ENCODE measurements at places on chromosomes 13 and 19. TPM values are rescaled to one million over a fixed set of nuclear protein-coding genes. Genes with fewer than 3 reads are reported as not detected.

DNA sequence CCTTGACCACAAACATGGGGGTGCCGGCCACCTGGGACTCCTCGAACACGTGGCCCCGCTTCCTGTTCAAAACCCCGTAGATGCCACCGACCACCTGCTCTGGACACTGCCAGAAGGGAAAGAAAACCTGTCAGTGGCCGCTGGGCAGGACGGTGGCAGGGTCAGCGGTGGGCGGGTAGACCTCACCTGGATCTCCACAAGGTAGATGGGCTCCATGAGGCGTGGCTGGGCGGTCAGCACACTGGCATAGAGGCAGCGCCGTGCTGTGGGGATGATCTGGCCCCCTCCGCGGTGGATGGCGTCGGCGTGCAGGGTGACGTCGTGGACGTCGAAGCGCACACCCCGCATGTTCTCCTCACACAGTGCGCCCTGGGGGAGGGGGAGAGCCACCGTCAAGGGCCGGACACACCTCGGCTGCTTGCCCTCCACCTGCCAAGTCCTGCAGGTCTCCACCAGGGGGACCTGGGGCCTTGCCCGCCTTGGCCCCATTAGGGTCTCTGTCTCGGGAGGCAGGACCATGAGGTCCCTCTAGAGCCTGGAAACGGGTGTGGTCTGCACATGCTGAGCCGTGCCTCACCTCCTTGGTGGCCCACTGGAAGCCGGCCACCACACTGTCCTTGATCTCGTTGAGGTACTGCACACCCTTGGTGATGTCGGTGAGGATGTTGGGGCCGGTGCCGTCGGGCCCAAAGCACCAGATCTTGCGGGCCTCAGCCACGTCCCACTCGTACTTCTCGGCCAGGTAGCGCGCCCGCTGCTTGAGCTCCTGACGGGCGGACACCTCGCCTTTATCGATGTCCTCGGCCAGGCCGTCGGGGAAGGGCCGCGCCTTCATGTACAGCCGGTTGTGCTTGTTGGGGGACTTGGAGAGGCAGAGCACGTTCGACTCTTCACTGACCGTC, 6.6 kb upstream of the DAPK3 start:
- ATAC-seq: peak; percentile 0

Gene BORA
- 4.9 TPM for total RNA-seq

DNA sequence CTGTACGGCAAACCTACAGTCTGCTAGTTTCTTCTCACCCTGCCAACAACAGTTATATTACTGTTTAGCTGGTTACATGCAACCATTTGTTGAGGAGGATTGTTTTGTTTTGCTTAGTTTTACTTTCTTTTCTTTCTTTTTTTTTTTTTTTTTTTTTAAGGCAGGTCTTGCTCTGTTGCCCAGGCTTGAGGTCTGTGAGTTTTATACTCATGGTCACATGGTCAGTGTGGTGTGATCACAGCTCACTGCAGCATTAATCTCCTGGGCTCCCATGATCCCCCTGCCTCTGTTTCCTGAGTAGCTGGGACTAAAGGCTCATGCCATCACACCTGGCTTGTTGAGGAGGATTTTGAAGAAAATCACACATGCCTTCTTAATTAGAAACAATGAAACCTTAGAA, 505.6 kb downstream of the GPC5 start:
- ATAC-seq: no peak

Gene ZNF580
- total RNA-seq: 13.5 TPM

GRCh38 chr13:112836940-112837339, 132.1 kb upstream of the MCF2L start:
- ATAC-seq: no peak

- no peak for ATAC-seq
Measured at GRCh38 chr19:53466726-53467484, 628 bp upstream of the ZNF813 start.

- no peak for ATAC-seq
Measured at GRCh38 chr19:19192910-19193423, 909 bp downstream of the RFXANK start.

GRCh38 chr13:76725211-76725610, 161.0 kb downstream of the KCTD12 start:
- no peak for ATAC-seq

Gene ZNF880
- 3.5 TPM for total RNA-seq

- no peak for ATAC-seq
Measured at GRCh38 chr13:72651144-72651543, 76.3 kb downstream of the MZT1 start.

GRCh38 chr13:26752671-26753070, 7.9 kb downstream of the GPR12 start:
- ATAC-seq: no peak

Gene FUZ
- total RNA-seq: 8.3 TPM

DNA sequence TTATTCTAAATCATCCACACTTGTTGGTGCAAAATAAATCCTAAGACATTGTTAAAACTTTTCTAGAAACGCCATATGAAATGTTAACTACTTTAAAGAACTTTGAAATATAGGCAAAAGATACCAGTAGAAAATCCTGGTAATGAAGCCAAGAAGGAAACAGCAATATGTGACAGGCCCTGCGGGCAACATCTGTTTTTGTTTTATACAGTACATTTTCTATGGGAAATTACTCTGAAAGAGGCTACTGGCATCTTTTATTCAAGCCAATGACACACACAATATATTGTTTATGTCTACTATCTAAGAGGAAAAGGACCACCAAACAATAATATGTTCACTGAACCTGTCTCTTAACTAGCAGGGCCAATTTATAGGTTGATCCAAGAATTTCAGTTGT, 829.7 kb downstream of the PCDH17 start:
- ATAC-seq: no peak

Gene HCST
- 0.96 TPM for total RNA-seq

DNA sequence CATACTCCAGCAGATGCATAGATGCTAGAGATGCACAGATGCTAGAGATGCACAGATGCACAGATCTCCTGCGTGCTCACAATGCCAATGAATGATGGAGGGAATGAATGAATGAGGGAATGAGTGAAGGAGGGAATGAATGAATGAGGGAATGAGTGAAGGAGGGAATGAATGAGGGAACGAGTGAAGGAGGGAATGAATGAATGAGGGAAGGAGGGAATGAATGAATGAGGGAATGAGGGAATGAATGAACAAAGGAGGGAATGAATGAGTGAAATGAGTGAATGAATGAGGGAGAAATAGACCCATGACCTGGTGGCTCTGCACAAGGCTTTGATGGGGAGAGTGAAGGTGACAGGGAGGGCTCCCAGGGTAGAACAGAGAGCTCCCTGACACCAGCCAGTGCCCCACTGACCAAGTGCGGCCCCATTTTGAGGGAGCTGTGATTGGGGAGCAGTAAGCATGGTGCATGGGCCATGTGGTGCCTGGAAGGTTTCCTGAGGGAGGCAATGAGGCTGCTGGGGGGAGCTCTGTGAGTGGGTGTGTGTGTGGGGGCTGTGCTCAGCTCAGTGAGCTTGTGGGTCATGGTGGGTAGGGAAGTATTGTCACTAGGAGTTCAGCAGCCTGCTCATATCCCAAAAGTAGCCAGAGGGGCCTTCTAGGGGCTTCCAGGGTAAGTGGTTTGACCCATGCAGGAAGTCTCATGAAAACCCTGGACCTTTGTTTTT, 12.7 kb downstream of the SLC27A1 start:
- no peak for ATAC-seq

DNA sequence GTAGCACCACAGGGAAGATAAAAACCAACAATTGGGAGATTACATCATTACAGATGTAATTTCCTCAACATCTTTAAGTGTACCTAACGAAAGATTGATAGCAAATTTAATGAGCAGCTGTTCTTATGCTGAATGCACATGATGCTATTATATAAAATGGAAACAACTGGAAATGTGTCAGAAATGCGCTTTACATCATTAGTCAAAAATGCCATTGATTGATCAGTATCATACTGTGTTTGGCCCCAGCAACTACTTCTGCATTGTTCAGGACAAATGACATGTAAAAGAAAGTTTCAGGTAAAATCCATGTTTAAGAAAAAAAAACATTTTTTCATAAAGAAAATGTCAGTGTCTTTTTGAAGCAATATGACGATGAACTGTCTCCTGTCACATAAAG, 625.5 kb upstream of the MIR17HG start:
- no peak for ATAC-seq

Gene KLF1
- not detected for total RNA-seq

Gene GPC5
- not detected for total RNA-seq

DNA sequence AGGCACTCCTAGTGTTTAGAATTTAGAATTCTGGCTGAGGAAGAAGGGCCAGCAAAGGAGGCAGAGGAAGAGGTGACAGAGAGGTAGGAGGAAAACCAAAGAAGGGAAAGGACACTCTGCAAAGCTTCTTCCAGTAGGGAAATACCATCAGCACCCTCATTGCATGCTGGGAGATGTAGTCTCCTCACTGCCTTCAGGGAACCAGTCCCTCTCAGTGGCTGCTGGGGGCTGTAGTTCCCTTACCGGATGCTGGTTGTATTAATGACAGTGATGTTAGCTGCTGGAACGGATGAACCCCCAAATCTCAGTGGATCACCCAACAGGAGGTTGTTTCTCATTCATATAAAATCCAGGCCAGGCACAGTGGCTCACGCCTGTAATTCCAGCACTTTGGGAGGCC, 10.1 kb downstream of the GRIN2D start:
- ATAC-seq: peak; percentile 32

- ATAC-seq: no peak
Measured at GRCh38 chr19:32971012-32971595, 654 bp downstream of the CEP89 start.

GRCh38 chr19:33641956-33642498, 20.3 kb downstream of the CHST8 start:
- no peak for ATAC-seq

Gene ZNF776
- 6.8 TPM for total RNA-seq

GRCh38 chr13:49776871-49777270, 15.6 kb downstream of the KPNA3 start:
- ATAC-seq: no peak

Data from esophagus mucosa (tissue), 1 donor.